ENCODE measurements at places on chromosomes 4 and X.
A peak's percentile ranks its signal among the peaks of the same experiment; 100 is the strongest.

- no peak for DNase-seq
- H3K4me1 ChIP-seq: no peaks in the 10 kb centered on the region
- H3K27me3 ChIP-seq: no peaks in the 10 kb centered on the region
- no peak overlapping the region for H3K4me3 ChIP-seq
- H3K36me3 ChIP-seq: no peaks in the 10 kb centered on the region
- H3K27ac ChIP-seq: no peak overlapping the region
Measured at GRCh38 chrX:20399728-20400414, 133.2 kb upstream of the RPS6KA3 start.

DNA sequence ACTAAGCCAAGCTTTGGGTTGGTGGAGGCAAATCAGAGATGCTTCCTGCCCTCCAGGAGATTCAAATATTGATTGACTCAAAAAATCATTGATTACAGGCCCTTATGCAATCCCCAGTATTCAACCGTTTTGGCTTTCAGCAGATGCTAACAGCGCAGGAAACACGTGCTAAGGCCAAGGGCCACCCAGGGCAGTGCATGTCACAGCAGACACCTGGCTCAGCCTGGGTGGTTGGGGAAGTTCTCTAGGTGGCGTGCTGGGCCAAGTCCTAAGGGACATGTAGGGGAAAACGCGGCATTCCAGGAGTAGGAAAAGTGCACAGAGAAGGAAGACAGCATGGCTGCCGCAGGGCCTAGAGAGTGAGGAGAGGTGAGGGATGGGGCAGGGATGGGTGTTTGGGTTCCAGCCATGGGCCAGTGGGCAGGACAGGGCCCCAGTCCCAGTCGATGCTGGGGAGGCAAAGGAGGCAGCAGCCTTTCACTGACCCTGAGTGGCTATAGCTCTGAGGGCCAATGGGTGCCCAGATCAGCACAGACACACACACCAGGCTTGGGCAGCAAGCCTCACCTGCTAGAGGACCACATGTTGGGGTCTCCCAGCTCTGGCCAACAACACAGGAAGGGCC lies 239.1 kb downstream of the EVC2 start:
- H3K27me3 ChIP-seq: no peaks in the 10 kb centered on the region
- H3K4me1 ChIP-seq: no peaks in the 10 kb centered on the region
- DNase-seq: no peak
- no peak overlapping the region for H3K27ac ChIP-seq
- peaks cover 15% of the 10 kb centered on the region for H3K36me3 ChIP-seq
- no peak overlapping the region for H3K4me3 ChIP-seq

- H3K36me3 ChIP-seq: peaks cover 5% of the 10 kb centered on the region
- peak overlapping the region; percentile 96 for H3K27ac ChIP-seq
- peaks cover 17% of the 10 kb centered on the region for H3K27me3 ChIP-seq
- peak; percentile 27 for DNase-seq
Measured at GRCh38 chr4:168832763-168833575, 177.1 kb downstream of the CBR4 start.

DNA sequence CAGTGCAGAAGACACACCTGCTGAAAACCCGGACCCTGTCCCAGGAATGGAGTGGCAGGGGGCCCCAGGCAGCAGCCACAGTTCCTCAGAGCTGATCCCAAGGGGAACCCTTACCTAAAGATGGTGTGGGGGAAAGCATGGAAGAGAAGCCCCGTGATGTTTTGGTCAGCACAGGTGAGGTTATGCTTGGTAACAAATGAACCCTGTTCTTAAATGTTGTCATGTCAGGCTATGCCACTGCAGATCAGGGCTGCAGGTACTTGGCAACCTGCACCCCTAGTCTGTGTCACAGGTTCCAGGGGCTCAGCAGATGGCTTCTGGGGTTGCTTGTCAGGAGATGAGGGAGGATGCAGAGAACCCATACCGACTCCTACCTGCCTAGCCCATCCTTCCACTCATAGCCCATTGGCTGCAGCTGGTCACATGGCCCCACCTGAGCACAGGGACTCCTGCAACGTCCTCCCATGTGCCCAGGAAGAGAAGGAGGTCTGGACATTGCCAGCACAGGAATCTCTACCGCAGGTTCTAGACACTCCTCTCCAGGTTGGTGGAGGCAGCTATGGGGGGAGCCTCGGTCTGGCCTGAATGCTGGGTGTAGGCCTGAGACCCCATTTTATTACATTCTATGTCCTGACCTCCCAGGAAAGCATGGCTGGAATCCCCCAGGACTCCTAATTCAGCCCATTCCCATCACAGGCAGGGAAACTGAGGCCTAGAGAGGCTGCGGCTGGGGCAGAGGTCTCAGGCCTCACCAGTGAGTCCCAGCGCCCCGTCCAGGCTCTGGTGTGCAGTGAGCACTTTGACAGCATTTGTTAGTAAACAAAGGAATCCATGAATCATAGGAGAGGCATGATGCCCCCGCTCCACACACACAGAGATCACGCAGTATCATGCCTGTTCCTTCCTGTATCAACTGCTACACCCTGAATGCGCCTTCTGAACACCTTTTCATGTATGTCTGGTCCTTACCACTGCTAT lies 51.1 kb downstream of the ADRA2C start:
- H3K27ac ChIP-seq: no peak overlapping the region
- no peak for DNase-seq

- H3K4me3 ChIP-seq: no peak overlapping the region
- H3K36me3 ChIP-seq: no peaks in the 10 kb centered on the region
- H3K27ac ChIP-seq: no peak overlapping the region
- H3K4me1 ChIP-seq: no peaks in the 10 kb centered on the region
- H3K27me3 ChIP-seq: no peaks in the 10 kb centered on the region
Measured at GRCh38 chr4:60250657-60251056, 949.5 kb upstream of the ADGRL3 start.
